ENCODE measurements at places on chromosomes 6 and 20. TPM values are rescaled to one million over a fixed set of nuclear protein-coding genes. Genes with fewer than 3 reads are reported as not detected.
A peak's percentile ranks its signal among the peaks of the same experiment; 100 is the strongest.

DNA sequence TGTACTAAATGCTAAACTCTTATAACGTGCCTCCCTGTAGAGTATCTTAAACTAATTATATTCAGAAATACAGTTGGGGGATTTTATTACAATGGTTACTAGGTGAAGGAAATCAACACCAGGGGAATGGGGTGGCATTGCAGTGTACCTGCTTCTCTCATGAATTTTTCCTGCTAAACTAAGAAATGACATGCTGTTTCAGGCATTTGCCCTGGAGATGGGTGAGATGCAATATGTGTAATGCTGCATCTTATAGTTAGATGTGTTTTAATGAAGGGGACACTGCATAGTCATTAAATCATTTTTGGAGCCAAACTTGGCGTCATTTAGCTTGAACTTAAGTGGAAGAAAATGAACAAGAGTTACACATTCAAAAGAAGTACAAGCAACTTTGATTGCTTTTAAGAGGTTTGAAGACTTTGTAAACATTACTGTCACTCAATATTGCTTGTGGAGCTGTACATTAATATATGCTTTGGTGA, 4.3 kb downstream of the EYA4 start:
- no peak for DNase-seq

- DNase-seq: no peak
Observed at GRCh38 chr6:148682990-148683389, 63.8 kb upstream of the UST start.

DNA sequence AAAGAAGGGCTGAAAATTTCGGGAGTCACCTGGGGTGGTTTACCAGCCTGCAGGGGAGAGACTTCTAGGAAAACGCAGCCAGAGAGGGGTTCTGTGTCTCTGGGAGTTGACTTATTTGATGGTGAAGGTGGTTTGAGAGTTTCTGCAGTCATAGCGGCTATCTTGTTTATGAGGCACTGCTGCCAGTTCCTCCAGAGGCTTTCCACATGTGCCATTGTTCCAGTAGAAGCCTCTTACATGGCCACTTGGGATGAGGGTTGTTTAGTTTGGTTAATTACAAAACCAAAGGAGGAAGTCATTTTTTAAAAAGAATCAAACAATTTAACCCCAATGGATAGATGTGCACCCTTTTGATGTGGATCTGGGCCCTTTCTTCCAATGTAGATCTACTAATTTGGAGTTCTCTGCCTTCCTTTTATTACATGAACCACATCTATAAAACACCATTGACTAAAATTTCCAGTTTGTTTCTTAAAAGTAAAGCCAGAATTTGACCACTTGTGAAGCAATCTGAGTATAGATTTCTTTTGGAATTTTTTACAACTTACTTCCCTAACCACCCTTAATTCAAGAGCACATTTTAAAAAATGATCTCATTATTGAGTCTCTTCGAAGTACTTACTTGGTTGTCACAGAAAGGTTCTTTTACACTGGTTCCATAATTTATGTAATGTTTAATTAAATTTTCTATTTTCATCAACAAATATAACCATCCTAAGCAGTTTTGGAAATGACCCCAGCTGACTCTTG, 97.6 kb downstream of the TCP11 start:
- DNase-seq: no peak

Gene LINC00237
- not detected for total RNA-seq

GRCh38 chr6:144314003-144314485, 28.9 kb downstream of the UTRN start:
- no peak for DNase-seq

DNA sequence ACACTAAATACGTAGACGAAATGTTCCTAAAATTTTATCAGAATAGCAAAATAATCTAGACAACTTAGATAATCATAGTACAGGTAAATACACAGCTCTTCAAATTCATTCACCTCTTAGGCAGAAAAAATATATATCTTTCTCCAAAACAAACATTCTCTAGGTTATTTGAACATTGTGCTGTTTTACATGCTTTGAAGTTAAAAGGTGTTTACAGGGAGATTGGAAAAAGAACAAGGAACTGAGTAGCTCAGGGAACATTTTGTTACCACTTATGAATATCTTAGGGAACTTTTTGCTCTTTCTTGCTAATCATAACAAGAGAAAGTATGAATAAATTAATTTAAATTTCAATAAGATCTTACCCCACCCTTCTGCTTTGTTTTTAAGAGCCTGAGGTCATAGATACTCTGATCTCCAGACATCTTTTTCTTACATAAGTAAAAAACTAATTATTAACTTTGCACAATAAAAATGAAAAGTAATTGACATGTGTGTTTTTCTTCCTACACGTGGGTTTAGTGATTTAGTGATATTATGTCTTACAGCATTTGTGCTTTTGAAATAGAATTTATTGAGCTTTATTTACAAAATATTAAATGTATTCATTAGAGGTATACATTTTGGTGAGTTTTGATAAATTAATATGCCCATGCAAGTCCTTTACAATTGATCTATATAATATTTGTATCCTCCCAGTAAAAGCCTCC, 1141.4 kb upstream of the EYS start:
- DNase-seq: no peak

Gene LY6G6C
- total RNA-seq: not detected

- DNase-seq: no peak
Observed at GRCh38 chr6:162325826-162326225, 401.7 kb downstream of the PRKN start.

DNA sequence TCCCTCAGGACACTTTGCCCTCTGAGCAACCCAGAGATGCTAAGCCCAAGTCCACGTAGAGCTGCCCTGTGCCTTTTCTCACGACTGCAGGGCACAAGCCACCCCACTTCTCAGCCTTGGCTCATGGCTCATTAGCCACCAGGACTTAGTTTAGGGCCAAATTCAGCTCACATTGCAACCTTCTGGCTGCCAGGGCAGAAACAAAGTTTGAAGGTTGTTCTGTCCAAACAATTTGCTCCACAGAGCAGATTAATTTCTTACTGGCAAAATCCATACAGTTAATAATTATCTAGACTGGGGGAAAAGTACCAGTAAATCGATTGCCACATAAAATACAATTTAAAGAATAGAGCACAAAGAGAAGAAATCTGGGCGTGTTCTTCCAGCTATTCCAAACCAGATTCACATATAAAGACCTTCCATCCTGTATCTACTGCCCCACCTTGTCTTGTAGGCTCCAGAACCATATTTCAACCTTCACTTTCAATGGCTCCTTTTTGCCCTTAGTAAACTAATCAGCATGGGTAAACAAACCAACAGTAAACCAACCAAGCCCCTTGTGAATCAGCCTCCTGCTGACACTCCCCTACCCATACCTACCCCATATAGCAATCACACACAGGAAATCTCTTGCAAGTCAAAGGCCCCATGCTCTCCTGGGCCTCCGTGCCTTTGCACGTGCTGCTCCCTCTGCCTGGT, 101.9 kb downstream of the QRSL1 start:
- no peak for DNase-seq

Gene CRISP3
- not detected for total RNA-seq

DNA sequence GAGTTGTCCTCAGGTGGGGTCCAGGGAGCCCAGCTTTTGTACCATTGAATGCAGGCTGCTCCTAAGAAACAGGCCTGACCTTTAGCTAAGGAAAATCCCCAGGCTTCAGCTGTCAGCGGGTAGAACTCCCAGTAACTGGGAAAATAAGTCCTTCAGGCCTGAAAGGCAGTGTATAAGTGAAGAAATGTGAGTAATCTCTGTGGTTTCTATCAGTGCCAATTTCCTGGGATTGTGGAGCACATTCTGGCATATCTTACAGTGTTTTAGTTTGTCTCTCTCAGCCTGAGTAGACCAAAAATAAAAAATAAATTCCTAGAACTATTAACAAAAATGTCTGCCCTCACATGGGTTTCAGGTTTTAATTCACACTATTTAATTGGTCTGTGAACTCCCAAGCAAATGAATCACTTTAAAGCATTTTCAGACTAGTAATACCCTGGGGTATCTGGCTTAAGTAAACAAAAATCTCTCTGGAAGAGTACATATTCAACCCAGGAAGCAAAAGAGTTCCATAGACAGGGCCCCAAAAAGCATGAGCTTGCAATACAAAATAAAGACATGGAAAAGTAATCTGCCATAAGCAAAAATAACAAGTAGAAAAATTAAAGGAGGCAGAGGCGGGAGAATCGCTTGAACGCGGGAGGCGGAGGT, 566.2 kb upstream of the NOX3 start:
- DNase-seq: no peak

GRCh38 chr6:169407325-169407724, 153.7 kb upstream of the THBS2 start:
- no peak for DNase-seq

GRCh38 chr20:59948828-59949720, 8.9 kb downstream of the FAM217B start:
- DNase-seq: peak; percentile 39

DNA sequence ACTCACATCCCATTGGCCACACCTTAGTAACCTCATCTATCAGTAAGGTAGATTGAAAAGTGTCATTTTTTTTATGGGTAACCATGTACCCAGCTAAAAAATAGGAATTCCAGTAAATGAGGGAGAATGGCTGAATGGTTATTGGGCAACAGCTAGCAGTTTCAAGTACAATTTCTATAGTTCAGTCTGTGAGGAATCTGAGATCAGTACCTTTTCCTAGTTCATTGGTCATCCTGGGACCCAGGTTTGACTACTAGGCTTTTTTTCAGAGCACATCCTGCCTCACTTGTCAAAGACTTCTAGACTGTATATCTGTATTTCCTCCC, 28.3 kb downstream of the PHF3 start:
- DNase-seq: no peak

DNA sequence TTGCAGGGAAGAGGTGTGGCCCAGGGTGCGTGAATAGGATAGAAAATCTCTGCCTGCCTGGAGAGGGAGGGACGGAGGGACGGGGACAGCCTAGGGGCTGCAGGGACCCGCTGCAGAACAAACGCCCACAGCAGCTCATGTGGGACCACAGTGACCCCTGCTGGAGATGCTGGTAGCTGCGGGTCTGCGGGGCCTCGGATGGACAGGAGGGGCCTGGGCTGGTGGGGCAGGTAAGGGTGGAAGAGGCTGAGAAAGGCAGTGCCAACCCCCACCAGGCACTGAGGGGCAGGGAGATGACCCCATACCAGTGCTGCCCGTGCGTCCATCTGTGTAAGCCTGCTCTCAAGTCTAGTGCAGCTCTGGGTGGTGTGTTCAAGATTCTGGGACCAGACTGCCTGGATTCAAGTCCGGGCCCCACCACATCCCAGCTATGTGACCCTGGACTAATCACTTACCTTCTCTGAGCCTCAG, 39.4 kb downstream of the KIAA1755 start:
- DNase-seq: peak; percentile 83

DNA sequence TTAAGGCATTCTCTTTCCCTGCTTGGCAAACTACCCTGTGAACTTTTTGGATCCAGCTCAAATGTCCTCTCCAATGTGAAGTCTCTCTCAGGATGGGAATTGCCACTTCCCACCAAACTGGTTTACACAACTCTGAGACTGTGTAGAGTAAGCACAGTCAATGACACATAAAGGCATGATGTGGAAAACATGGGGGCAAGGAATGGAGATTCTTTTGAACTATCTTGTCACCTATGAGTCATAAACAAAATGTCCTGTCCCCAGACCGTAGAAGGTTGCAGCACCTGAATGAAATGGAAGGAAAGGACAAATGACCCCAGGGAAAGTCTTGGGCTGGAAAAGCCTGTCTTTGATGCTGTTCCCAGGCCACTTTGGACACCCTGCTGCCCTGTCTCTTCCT, 11.0 kb upstream of the KIF13A start:
- no peak for DNase-seq

DNA sequence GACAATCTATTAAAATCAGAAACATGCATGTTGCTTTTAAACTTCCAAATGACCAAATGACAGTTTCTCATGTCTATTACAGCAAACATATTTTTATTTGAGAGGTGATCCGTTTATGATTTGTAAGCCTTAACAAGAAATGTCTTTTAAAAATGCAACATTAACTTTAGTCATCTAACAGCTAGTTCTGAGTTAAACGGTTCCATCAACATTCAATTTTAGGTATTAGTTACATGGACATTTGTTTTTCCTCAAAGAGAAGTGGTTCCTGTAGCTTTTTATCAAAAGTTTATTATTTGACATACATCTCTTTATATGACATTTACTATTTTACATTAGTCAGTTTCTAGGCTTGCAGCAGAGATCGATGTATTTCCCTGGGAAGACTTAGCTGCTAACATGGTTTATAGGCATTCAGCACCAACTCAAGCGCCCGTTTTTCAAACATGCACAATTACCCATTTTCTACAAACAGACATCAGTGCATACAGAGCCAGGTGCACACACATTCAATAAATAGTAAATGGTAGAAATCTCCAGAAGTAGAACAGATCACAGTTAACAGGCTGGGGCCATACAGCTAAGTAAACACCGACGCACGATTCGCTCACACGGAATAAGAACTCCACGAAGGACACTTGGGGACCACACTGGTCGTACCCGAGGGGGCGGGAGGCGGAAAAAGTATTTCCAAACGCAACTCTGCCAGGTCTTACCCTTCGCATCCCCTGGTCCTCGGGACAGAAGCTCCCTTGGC, 882 bp downstream of the CNR1 start:
- DNase-seq: no peak

- no peak for DNase-seq
Observed at GRCh38 chr20:278607-279571, 11.7 kb downstream of the C20orf96 start.

Gene LHFPL5
- not detected for total RNA-seq

- no peak for DNase-seq
Observed at GRCh38 chr6:75374961-75375400, 90.4 kb upstream of the TMEM30A start.

- DNase-seq: no peak
Observed at GRCh38 chr6:74069089-74069581, 373.1 kb downstream of the CD109 start.

Gene FNDC1
- not detected for total RNA-seq

DNA sequence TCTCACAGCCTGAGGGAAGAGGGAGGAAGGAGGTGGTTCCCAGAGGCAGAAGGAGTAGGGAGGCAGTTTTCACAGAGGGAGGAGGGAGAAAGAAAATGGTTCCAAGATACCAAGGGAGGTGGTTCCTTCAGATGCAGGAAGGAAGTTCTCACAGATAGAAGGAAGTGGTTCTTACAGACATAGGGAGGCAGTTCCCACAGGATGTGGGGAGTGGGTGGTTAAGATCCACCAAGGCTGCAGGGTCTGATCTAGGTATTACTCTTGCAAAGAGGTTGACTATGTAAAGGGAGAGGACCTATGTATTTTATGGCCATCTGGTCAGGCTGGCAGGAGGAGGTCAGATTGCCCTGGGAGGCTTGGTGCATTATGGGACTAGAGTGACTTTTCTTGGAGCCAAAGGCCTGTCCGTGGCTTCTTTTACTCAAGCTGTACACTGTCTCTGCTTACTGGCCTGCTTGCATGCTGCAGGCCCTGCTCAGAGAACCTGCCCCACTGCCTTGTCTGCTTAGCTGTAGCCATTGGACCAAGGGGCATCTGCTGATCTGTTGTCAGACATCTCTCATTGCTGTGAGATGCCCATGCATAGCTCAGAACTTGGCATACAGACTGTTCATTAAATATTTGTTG, 283.7 kb downstream of the DHX35 start:
- no peak for DNase-seq

Gene SLC22A7
- not detected for total RNA-seq

GRCh38 chr6:107107791-107108190, 7.5 kb downstream of the BEND3 start:
- DNase-seq: no peak

GRCh38 chr6:40163924-40164323, 229.7 kb upstream of the MOCS1 start:
- no peak for DNase-seq
